NCI-H2029 treated with DMSO at 0.1 percent for 48 hours (cell line): ENCODE measurements at places on chromosomes 11 and 22.

DNA sequence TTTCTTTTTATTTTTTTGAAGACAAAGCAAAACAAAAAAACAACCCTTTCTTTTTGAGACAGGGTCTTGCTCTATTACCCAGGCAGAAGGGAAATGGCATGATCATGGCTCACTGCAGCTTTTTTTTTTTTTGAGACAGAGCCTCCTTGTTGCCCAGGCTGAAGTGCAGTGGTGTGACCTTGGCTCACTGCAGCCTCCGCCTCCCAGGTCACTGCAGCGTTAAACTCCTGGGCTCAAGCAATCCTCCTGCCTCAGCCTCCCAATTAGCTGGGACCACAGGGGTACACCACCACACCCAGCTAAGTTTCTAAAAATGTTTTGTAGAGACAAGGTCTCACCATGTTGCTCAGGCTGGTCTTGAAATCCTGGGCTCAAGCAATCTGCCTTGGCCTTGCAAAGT is 124.6 kb downstream of the ABTB2 start:
- no peak for DNase-seq

DNA sequence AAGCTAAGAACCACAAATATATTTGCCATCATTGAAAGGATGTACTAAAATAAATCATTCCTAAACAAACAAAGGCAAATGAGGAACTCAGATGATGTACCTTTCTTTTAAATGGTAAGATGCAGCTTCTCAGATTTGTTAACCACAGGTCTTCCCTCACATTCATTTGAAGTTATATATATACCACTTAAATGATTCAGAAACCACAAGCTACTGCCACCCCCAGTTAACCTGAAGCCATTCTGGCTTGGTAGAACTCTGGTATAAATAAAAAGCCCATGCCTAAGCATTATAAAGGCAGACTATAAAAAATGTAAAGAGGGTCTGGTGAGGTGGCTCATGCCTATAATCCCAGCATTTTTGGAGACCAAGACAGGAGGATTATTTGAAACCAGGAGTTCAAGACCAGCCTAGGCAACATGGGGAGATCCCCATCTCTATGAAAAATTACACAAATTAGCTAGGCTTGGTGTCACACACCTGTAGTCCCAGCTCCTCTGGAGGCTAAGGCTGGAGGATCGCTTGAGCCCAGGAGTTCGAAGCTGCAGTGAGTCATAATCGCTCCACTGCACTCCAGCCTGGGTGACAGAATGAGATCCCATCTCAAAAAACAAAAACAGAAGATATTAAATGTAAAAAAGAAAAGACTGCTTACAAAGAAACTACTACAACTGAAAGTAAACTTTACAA is 1185.3 kb downstream of the JRKL start:
- no peak for DNase-seq

DNA sequence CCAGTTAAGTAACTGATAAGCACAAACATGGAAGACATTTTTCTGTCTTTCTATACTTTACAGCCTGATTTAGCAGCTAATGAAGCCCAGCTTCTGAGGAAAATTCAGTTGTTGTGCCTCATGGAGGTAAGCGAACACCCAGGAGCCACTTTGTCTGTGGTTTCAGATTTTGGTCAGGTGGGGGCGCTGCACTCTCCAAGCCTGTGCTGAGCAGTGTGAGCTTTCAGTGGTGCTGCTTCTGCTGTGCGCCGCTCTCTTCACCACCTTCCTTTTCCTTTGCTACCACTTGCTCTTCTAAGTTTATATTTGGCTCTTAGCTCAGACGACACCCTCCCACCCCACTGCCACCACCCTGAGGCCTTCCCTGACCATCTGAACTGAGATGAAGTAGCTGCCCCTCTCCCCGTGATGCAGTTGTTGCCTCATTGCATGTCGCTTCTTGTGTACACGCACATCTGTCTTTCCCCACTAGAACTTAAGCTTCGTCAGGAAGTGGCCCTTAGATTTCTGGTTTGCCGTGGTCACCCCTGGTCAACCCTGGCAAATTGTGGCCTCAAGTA is 14.0 kb downstream of the PSMD13 start:
- no peak for DNase-seq

DNA sequence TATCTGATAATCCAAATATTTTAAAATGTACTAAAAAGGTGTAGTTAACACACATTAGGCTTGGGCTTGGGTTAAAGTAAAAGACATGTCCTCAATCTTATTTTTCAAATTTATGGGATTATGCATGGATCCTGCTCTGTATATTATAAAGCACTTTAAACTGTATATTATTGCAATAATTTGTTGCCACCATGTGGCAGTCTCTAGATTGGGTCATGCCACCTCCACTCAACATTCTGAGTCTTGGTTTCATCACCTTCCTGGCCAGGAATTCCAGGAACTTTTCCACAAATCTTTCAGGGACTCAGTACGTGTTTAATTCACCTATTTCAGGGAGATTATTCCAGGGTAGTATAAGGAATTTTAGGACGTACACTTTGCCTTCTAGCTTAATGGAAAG is 695.5 kb downstream of the FAM181B start:
- DNase-seq, result no peak

DNA sequence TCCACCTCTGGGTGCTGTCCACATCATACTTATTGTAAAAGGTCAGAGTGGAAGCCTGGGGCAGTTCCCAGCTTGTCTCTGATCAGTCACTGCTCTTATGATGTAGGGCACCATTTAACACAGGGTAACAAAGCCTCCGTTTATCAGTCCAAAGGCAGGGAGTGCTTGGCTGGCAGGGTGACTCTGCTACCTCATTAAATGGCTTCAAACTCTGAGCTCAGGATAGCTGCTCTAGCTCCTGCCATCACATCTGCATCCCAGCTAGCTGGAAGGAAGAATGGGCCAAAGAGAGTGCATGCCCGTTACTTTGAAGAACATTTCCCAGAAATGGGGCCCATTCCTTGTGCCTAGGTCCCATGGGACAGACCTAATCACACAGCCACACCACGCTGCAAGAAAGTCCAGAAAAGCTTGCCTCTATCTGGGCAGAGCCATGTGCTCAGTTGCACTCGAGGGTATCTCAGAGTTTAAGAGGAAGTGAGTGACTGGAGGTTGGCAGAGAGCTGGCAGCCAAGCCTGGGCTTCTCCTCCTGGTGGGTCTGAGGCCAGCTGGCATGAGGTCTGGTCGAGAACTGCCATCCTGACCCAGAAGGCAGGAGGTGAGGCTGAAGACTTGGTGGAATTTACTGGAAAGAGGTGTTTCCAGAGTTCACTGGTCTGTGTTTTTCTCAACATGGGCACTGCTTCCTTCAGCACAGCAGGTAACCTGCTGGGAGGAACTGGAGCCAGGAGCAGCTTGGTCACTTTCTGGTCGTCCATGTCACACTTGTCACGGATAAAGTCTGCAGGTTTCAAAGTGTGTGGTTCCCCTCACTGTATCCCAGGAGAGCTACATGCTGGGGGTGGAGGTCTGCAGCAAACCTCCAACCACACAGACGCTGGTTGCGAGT is 935.7 kb downstream of the BRD1 start:
- DNase-seq, result no peak
